ENCODE measurements at places on chromosomes 4 and X.

DNA sequence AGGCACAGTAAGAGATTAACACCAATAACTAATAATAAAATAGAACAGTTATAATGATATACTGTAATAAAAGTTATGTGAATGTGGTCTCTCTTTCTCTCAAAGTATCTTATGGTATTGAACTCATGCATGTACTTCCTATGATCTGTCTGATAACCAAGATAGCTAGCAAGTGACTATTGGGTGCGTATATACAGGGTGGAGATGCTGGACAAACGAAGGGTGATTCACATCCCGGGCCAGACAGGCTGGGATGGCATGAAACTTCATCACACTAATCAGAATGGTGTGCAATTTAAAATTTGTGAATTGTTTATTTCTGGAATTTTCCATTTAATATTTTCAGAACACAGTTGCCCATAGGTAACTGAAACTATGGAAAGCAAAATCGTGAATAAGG is 96.8 kb downstream of the PHEX start:
- no peak for DNase-seq

- no peak for DNase-seq
These were observed 141.8 kb upstream of the ARSJ start for GRCh38 chr4:114121221-114121620.

GRCh38 chr4:53886090-53886489 is 178.3 kb downstream of the CHIC2 start:
- DNase-seq, result no peak

- DNase-seq, result no peak
These were observed 102.1 kb upstream of the FAM9B start for GRCh38 chrX:9135901-9136510.

DNA sequence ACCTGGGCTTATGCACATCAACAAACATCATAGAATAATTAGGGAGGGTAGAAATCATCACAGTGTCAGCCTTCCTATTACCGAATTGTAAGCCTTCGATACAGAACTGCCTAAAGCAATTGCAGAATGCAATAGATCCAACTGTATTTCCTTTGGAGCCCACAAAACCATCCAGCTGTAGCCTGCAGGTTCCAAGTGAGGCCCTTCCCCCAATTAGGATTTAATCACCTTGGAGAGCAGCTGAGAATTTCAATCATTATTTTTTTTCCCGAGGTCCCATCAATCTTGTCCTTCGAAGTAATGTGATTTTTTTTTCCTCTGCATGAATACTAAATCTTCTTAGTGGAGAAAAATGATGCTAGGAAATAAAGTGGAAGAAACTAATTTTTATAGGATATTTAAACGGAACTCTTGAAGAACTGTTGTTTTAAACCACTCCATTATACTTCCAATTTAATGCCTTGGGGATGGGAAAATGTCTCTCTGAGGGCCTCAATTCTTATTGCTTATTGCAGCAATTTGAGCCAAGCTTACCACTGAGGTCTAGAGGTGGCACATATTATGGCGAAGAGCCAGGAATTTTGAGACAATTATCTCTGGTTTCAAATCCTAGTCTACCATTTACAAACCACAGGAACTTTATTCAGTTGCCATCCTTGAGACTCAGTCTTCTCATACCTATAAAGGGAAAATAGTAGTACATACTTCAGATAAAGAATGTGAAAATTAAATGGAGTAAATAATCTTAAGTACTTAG is 953.4 kb upstream of the IGFBP7 start:
- no peak for DNase-seq

GRCh38 chr4:152050106-152050505 is 289.3 kb upstream of the GATB start:
- DNase-seq, result no peak

DNA sequence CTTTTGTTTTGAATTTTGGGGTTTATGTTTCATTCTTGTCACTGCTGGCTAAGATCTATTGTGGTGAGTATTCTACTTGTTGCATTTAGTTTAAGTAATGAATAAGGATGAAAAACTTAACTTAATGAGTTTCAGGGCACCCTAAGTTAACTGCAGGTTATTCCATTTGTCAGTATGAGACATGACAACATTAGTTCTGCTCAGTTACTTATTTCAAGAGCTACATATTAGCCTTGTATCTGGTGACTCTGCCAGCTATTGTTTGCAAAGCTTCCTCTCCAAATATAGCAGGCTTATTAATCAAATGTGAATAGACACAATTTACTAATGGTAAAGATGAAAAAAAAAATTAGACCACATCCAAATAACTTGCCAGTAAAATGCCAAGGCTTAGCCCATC is 567.1 kb downstream of the IL15 start:
- DNase-seq, result no peak

DNA sequence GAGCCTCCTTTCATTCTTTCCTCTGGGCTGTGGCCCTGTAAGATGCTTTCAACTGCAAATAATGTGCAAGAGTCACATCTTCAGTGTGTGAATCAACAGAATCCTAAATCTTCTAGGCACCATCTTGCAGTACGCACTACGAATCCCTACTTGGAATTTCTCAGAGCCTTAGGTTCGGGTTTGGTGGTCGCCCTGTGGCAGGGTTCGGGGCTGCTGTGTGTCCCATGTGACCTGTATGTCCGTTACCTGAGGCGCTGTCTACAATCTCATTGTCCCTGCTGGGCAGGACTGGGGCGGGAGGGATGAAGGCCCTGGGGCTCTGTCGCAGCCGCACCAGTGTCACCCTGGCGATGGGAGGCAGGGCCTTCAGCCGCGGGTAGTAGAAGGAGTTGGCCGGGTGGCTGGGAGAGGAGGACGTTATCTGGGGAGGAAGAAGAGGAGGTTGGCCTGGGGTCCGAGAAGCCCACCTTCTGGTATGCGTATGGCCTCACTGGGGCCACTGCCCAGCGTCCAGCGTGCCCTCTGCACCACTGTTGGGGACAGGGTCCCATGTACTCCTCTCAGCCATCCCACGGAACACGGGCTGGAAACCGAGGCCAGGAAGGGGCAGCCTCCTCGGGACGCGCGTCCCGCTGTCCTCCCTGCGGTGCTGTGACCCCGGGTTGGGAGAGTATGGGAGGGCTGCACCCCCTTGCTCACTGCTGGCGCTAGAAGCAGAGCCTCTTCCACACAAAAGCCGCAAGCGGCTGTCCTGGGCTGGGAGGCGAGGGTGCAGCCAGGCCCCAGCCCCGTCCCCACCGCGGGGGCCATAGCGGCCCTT is 2.0 kb downstream of the SPON2 start:
- peak; percentile 22 for DNase-seq

GRCh38 chrX:134459683-134460004 is 321 bp upstream of the HPRT1 start:
- no peak for DNase-seq

GRCh38 chr4:140005699-140006098 is 148.3 kb downstream of the MAML3 start:
- no peak for DNase-seq

- no peak for DNase-seq
These were observed 221.4 kb downstream of the TACR3 start for GRCh38 chr4:103498161-103499070.

DNA sequence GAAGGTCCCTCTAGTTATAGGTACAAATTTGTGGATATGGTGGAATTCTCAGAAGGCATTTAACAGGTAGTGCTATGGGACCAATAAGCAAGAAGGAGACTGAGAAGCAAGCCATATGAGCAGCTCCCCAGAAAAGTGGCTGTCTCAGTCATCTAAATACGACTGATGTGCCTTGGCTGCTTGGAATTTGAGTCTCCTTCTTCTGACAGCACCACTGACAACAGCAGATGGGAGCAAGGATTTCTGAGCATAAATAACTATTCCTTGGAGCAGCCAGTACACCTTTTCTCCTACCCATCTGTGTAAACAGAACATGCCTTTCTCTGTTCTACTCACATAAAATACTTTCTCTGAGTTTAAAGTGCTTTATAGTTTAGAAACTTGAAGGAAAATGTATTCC is 196.2 kb downstream of the GABRG1 start:
- no peak for DNase-seq

DNA sequence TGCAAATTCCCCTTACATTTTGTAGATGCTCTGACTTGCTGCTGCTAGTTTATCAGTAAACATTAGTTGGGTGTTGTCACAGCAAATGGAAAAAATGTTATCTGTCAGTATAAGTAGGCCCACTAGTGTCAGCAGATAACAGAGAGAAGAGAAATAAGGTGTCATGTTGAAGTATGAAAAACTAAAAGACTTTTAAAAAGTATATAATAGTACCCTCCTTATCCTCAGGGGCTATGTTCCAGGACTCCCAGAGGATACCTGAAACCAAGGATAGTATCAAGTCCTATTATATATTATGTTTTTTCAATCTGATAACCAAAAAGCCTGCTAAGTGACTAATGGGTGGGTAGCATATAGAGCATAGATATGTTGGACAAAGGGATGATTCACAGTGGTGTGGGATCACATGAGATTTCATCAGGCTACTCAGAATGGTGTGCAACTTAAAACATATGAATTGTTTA is 11.6 kb upstream of the BMP2K start:
- no peak for DNase-seq

DNA sequence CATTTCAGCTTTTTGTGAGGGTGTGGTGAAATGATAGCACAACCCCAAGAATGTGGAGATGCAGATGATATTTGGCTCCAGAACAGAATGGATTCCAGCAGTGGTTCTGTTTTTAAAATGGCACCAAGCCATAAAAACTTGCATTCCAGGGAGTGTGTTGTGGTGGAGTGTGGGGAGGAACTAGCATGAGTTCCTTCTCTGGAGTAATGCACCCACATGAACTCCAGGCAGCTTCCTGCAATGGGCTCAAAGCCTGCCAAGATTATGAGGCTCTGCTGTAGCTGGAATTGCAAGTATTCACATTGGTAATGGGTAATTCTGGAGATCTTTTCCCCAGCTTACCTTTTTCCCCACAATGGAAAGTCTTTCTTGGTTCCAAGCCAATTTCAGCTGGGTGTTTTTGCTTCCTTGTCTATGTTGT is 161.4 kb downstream of the RAB28 start:
- no peak for DNase-seq

GRCh38 chr4:26183017-26183416 is 137.8 kb upstream of the RBPJ start:
- no peak for DNase-seq

DNA sequence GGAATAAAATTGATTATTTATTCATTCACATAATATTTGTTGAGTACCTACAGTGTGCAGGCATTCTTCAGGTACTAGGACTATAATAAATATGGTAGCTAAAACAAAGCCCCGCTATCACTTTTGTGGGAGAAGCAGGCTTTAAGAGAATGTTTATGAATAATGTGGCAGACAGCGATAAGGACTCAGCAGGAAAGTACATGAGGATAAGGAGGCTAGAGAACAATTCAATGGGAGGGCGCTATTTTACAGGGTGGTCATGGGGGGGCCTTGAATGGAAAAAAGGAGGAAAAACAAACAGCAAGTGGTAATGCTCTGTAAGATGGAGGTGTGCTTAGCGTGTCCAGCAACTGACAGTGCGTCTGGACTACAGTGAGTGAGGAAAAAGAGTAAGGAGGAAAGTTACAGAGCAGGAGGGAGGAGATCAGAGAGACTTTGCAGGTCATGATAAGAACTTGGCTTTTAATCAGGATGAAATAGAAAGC is 264.2 kb upstream of the ETNPPL start:
- no peak for DNase-seq

DNA sequence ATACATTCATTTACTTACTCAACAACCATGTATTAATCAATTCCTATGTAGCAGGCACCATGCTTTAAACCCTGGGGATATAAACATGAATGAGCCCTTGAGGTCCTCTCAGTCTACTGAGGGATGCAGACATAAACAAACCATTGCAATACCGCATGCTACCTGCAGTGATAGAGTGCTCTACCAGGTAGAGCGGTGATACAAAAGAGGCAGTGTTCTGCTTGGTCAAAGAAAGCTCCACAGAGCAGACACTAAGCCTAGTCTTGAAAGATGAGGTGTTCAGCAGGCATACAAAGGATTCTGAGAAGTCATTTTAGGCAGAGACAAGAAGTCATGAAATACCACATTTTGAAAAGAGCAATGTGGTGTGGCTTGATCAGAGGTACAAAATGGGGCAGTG is 26.9 kb upstream of the AMOT start:
- no peak for DNase-seq

GRCh38 chr4:185758807-185759206 is 53.2 kb downstream of the SORBS2 start:
- DNase-seq, result no peak

- DNase-seq, result no peak
These were observed 55.4 kb upstream of the GPR78 start for GRCh38 chr4:8524595-8525382.

DNA sequence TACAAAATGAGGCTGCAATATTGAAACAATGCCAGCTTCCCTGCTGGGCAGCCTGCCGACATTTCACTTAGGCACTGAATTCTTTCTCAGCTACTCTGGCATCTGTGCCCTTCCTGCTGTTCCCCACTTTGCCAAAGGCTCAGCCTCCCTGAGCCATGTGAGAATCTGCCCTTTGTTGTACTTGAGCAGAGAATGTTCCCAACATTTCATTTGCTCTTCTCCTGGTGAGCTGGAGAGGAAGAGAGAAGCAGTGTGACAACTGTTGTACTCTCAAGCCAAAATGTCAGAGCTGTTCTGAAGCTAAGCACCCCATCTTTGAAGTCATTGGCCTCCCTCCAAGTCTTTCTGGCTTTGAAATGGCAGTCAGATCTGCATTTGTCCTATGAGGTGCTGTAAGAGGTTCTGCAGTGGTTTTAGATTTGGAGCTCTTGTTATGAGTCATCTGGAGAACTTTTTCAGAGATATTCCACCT is 32.5 kb downstream of the LANCL3 start:
- no peak for DNase-seq

DNA sequence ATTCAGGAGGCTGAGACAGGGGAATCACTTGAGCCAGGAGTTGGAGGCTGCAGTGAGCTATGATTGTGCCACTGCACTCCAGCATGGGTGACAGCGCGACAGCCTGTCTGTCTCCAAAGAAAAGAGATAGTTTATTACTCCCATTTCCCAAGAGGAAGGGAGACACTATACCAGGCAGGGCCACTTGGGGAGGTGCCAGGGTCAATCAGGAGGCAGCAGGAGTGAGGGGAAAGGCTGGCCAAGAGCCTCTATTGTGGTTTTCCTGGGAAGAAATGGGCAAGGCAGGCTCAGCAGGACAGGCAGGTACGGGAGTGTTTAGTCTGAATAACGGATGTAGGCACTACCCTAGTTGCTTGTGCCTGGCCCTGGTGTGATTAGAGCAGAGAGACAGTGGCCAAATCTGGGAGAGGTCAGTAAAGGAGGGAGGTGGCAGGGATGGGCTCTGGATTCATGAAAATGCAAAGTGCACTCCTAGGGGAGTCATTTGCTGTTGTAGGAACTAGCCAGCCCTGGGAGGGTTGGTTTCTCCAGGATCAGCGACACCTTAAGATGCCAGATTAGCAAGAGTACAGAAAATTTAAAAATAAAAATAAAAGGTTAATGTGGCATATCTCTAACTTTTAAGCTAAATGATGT is 20.2 kb upstream of the CDKN2AIP start:
- no peak for DNase-seq

Measured in B cell (primary cell).